ENCODE measurements at places on chromosomes 13 and 19.

DNA sequence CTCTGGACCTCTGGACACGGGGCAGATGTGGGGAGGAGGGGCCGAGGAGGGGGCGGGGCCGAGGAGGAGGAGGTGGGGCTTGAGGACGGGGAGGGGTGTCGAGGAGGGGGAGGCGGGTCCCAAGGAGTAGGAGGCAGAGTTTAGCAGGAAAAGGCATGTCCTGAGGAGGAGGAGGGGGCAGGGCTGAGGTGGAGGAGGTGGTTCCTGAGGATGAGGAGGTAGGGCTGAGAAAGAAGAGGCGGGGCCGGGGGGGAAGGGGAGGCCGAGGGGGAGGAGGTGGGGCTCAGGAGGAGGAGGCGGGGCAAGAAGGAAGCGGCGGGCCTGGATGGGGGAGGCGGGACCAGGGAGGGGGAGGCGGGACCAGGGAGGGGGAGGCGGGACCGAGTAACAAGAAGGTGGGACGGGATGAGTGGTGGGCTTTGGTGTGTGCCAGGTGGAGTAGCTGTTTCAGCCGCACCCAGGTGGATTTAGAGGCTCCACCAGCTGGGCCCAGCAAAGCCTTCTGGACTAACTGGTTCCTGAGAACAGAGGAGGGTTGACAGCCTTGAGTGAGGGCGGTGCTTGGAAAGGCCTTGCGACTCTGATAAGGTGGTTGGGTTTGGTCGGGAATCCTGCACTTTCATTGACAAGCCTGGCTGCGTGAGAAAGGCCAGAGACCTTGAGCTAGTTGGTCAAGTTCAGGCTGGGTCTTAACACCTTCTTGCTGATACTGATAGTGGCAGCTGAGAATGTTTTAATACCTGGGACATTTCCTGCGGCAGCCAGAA lies 7.7 kb downstream of the TECR start:
- DNase-seq: no peak

- DNase-seq: peak; percentile 19
Observed at GRCh38 chr19:7191946-7192691, 102.1 kb downstream of the INSR start.

DNA sequence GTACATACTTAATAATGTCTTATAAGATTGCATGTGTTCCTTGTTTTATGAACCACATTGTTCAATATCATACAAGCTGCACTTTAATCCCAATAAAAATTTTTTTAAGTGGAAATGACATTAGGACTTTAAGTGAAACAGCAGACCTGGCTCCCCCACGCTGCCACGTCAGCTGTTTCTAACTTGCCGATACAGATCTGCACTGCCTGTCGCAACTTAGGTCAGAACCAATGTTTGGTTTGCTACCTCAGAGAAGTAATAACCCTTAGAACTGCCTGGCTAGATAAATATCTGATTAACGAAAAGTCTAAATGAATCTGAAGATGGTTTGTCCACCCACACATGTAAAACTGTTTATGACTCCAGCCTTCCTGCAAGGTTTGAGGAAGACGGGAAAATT lies 327.5 kb upstream of the DACH1 start:
- DNase-seq: no peak

DNA sequence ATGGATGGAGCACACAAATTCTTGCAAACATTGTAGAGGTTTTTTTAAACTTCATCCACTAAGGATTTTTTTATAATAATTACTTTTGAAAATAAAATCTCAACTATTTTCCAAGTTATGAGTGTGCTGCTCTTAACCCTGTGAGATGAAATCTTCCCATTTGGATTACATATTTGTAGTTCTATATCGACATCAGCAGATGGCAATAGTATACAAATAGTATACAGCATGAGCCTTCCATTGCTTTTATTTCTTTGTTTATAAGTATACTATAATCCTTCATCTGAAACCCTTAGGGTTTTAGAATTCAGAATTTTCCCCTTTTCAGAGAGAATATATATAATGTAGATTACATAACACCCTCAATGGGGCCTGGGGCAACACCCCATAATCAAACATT lies 70.5 kb downstream of the GJA3 start:
- DNase-seq: no peak

- no peak for DNase-seq
Observed at GRCh38 chr19:10920288-10920655, 8.2 kb downstream of the YIPF2 start.

DNA sequence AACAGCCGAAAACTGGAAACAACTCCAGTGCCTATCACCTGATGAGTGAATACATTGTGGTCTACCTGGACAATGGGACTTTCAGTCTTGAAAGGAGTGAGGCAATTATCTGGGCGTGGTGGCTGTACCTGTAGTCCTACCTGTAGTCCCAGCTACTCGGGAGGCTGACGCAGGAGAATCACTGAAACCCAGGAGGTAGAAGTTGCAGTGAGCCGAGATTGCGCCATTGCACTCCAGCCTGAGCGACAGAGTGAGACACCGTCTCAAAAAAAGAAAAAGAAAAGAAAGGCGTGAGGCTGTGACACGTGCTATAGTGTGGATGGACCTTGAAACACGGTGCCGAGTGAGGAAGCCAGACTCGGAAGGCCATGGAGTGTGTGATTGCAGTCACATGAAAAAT lies 4.1 kb upstream of the NTN5 start:
- no peak for DNase-seq

DNA sequence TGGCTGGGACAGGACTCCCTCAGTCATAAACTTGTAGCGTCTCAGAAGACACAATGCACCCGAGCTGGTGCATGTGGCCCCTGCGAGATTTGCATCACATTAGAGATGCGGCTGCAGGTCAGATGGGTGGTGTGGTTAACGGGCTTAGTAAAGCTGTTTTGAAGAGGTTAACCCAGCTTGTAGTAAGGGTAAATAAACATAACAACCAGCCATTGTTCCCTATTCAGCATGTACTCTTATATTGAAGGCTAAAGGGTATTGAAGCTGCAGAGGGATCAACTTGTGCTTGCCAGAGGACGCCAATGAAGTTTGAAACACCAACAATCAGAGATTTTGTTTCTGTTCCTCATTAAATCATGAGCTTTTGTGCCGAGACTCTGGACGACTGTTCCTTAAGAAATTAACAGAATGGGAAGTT lies 79.4 kb downstream of the ZIC5 start:
- DNase-seq: no peak

DNA sequence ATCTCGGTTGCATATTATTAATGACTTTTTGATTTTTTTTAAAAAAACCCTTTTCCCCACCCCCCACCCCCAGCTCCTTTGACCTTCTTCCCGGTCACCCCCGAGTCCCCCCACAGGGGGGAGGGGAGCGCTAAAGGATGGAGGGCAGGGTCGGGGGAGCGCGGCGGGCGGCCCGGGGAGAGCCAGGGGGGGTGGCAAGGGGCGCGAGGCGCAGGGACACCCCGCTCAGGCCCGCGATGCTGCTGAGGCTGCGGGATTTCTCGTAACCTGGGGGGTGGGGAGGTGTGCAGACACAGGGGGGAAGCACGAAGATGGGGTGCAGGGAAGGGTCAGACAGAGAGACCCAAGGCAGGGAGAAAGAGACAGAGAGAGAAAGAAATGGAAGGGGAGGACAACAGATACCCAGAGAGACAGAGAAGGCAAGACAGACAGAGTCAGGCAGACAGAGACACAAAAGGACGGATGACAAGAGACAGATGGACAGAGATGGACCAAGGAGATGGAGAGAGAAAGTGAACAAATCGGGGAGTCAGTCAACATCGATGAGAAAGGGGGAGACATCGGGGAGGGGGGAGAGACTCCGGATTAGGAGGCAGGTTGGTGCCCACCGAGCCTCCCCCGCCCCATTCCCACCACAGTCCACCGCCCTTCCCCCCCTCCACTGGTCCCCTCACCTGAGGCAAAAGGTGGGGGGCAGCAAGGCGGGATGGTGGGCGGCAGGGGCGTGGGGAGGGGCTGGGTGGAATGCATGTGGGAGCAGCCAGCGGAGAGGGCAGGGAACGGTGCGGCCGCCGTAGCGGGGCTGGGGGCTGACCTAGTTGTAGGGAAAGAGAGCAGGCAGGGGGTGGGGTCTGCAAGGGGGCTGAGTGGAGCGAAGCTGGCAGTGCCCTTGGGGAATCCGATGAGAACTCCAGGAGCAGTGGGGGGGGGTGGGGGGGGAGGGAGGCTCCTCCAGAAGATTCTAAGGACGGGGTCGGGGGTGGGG lies 14.2 kb downstream of the KCNC3 start:
- DNase-seq: no peak

- no peak for DNase-seq
Observed at GRCh38 chr19:3075605-3076431, 13.5 kb upstream of the TLE5 start.

GRCh38 chr19:52533901-52534300 lies 6.4 kb downstream of the ZNF808 start:
- no peak for DNase-seq

- DNase-seq: no peak
Observed at GRCh38 chr13:106570299-106570852, 2.4 kb upstream of the ARGLU1 start.

DNA sequence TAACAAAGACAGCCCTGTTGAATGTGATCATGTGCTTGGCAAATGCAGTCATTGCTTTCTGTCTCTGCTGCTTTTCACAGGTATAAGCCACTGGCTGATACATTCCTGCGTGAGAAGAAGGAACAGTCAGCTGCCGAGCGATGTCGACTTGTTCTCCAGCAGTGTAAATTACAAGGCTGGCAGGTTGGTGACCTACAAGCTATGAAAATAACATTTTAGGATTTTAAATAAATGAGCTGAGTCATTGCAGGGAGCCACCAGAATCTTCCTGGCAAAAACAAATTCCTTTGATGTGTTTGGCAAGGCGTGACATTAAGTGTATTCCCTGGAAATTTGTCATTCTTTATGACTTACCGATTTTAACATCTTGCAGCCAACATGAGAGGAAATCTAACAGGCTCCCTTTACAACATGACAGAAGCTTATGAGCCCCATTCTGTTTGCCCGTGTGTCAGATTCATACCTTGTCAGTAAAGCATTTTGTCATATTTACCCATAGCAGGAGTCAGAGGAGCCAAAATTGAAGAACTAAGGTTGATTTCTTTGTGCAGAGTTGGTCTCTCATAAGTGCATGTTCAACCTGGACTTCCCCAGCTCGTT lies 471.4 kb downstream of the MYO16 start:
- no peak for DNase-seq

DNA sequence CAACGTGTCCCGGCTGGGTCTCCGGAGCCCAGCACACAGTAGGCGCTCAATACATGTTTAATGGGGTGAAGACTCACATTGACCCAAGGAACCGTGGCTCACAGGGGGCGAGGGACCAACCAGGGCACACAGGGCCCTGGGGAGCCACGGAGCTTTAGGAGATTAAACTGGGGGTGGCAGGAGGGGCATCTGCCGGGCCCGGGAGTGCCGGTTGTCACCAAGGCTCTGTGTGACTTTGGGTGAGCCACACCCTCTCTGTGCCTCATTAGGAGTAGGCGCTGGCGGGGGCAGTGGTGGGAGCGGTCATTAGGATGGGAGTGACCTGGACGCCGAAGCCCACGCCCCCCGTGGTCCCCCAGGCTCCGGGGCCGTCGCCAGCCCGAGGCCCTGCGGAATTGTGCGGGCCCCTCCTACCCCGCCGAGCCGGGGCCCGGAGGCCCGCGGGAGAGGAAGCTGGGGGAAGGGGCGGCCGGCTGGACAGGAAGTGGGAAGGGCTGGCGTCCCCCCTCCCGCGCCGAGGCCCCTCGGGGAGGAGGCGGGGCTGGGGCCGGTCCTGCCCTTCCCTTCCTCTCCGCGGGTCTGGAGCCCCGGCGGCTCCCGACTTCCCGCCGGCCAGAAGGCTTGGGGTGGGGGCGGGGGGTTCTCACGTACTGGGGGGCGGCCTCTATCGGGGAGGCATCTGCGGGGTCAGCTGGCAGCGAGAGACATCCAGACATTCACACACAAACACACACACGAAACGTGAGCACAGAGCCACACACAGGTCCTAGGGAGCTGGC lies 1.8 kb upstream of the SSBP4 start:
- DNase-seq: peak; percentile 62

DNA sequence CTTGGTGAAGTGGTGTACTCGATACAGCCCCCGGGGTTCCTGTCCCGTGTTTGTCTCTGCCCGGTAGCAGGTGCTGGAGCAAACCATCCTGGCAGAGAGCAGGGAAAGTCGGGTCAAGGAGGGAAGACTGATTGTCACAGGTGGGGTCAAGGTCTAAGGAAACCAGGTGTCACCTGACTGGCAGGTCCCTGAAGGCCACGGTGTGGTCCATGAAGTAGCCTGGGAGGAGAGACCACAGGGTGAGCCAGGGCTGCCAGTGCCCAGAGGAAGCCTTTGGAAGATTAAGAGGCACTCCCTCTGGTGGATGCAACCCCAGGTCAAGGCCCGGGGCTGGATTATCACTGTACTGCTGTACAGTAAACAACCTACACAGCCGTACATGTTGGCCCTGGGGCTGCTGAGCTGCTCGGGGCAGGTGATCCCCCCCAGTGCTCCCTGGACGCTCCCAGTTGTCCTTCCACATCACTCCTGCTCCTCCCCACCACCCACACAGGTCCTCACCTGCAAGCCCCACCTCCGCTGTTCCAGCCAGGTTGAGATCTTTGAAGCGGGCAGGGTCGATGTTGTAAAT lies 6.0 kb upstream of the CCER2 start:
- DNase-seq: no peak

DNA sequence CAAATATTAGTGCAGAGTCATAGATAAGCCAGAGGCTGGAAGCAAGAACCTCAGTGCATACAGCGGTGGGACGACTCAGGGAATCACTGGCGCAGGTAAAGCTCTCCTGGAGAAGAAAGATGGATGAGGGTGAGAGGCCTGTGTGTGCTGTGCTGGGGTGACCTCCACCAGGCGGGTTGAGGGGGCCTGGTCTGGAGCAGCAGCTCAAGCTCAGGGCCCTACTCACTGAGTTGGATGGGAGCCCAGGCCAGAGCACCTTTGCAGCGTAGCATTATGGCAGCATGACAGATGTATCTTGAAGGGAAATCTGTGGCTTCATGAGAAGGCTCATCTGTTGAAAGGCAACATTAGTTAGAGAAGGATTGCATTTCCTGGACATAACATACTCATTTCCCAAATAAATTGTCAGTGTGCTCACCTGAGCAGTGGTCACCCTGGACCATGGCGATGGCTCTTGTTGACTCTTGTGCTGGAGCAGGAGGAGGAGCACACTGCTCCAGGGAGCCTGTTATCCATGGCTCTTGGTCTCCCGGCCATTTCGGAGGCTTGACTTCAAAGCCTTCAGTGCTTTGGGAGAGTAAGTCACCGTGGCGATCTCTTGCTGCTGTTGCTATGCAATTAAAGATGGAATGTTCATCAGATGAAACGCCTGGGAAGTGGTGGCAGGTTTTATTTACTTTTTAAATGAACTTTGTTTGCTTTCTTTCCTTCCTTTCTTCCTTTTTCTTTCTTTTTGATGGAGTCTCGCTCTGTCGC lies 25.0 kb downstream of the HNRNPM start:
- no peak for DNase-seq

All from GM04504 (cell line).